ENCODE measurements at places on chromosomes 1 and 21.
A peak's percentile ranks its signal among the peaks of the same experiment; 100 is the strongest.

DNA sequence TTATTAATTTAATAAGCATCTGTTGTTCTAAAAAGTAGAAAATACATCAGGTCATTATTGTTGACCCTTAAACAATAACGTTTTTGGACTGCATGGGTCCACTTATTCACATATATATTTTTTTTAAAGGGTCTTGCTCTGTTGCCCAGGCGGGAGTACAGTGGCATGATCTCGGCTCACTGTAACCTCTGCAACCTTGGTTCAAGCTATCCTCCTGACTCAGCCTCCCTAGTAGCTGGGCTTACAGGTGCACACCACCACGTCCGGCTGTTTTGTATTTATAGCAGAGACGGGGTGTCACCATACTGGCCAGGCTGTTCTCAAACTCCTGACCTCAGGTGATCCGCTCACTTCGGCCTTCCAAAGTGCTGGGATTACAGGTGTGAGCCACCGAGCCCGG is 53.0 kb downstream of the DAP3 start:
- no peak for DNase-seq

DNA sequence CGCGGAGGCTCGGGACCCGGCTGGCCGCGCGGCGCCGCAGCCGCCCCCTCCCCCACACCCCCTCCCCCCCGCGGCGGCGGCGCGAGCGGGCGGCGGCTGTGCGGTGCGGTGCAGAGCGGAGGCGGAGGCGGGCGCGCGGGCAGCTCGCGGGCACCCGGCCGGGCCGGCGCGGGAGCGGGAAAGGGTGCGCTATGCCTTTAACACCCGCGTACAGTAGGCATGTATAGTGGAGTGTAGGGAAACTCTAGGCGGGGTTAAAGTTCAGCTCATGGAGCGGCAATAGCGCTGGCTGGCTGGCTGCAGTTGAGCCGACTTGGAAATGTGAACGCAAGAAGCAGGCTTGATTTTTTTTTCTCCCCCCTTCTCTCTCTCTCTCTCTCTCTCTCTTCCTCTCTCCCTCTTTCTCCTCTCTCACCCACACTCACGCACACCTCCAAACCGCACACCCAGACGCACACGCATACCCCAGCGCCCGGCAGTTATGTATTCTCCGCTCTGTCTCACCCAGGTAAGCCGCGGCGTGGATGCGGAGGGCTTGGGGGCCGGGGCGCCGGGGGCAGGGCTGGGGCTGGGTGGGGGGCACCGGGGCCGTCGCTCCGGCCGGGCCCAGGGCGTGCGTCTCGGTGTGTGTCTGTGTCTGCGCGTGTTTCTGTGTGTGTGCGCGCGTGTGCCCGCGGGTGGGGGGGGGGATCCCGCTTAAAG is at the start of gene NFIA:
Gene NFIA (plus strand): TSS at position 251 of the 702 bp plus-strand sequence.
- peak; percentile 85 for DNase-seq

DNA sequence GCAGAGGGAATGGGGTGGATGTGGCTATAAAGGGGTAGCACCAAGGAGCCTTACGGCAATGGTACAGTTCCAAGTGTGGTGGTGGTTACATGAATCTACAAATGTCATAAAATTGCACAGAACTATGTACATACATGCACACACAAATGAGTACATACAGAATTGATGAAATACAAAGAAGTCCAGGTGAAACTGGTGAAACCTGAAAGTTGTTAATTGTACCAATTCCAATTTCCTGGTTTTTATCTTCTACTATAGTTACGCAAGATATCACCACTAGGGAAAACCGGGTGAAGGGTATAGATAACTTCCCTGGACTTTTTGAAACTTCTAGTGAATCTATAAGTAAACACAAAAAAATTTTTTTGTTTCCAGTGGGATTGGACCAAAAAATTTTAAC is 18.9 kb downstream of the HSF2BP start:
- DNase-seq, result no peak

DNA sequence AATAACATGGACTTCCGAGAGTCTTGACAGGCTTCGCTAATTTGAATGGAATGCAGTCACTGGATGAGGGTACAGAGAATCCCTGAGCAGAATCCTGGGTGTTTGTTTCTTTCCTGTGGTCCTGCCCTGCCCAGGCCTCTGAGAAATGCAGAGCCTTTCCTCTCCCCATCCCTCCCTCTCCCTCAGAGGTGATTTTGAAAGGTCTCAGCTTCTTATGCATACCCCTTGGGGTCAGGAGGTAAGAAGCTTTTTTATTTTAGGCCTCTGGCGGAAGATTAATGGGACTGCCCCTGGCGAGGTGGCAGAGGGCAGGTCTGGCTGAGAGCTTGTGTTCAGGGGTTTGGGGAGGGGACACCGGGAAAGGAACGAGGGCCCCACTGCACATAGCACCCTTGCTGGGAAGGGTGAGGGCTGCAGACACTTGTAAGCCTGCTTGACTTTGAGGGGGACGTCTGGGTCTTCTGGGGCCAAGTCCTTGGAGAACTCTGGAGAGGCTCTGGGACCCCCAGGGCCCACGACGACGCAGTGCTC is 116.5 kb upstream of the SLC45A1 start:
- DNase-seq, result no peak

GRCh38 chr1:12416101-12416500 is 186.3 kb downstream of the VPS13D start:
- DNase-seq, result no peak

All from osteocyte (in vitro differentiated cells).